ENCODE measurements at places on chromosomes 1 and 21. TPM values are rescaled to one million over a fixed set of nuclear protein-coding genes. Genes with fewer than 3 reads are reported as not detected.

The REG4 gene
- not detected for total RNA-seq

GRCh38 chr1:228037401-228038386 lies 30.9 kb downstream of the WNT3A start:
- peak; percentile 31 for DNase-seq

GRCh38 chr1:45018599-45019230 lies 6.7 kb downstream of the UROD start:
- peak; percentile 72 for DNase-seq

DNA sequence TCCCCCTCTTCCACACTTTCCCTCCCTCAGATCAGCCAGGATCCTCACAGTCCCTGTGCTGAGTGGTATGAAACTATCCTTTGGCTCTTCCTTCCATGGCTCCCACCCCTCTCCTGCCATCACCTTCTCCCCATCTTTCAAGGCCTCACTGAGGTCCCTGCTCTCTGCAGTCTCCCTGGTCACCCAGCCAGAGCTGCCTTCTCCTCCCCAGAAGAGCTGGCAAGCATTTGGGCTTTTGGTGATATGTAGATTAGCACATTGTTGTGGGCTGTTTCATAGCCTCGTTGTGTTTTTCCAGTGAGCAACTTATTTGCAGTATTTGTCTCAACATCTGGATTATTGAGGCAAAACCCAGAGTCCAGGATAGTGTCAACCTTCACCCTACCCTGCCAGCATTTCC lies 2.2 kb downstream of the CSF1 start:
- no peak for DNase-seq

The KCNK1 gene
- total RNA-seq: 1.1 TPM

DNA sequence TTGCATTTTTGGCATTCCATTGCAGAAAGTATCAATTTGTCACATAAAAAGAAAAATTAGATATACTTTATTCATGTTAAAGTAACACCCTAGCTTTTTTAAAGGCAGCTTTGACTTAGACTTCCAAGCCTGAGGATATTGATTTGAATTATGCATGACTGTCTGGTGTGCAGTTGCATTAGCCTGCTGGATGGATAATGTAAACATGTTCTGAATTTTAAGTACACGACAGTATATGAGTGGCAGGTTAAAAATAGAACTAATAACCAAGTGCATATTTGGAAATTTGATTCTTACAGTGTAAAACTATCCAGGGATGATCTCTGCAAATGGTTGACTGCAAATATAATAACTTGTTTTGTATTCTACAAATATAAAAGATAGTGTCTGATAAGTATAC lies 124.0 kb downstream of the SYT14 start:
- no peak for DNase-seq

The HTR6 gene
- not detected for total RNA-seq

The LCE3E gene
- total RNA-seq: not detected

The MCOLN3 gene
- total RNA-seq: 0.05 TPM

DNA sequence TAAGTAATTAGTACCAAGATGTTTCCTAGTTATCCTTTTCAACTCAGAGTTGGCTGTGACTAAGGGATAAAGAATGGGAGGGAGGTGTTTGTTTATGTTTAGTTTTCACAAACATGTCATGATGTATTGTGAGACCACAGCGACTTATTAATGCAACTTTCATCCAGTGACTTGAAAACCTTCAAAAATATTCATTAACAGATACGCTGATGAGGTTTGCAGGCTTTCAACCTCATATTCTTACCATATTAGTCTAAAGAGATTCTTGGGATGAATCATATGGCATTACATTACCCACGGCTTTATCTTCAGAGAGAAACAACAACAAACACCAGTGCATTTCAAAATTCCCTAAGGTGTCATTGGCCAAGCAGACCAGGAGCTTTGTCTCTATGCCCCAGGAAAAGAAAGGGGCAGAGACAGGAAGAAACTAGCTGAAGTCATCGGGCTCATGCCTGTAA lies 36.4 kb downstream of the PALMD start:
- no peak for DNase-seq

- no peak for DNase-seq
Measured at GRCh38 chr1:225412321-225412720, 15.5 kb downstream of the LBR start.

- no peak for DNase-seq
Measured at GRCh38 chr1:79849388-79849787, 842.9 kb upstream of the ADGRL4 start.

GRCh38 chr1:224785040-224785328 lies 144.5 kb upstream of the DNAH14 start:
- DNase-seq: no peak

GRCh38 chr1:51189421-51190073 lies 46.5 kb upstream of the RNF11 start:
- no peak for DNase-seq

- DNase-seq: no peak
Measured at GRCh38 chr21:42187976-42188653, 30.8 kb upstream of the ABCG1 start.

- DNase-seq: no peak
Measured at GRCh38 chr1:83798965-83799364, 200.0 kb downstream of the TTLL7 start.

The CFHR1 gene
- 675 TPM for total RNA-seq

DNA sequence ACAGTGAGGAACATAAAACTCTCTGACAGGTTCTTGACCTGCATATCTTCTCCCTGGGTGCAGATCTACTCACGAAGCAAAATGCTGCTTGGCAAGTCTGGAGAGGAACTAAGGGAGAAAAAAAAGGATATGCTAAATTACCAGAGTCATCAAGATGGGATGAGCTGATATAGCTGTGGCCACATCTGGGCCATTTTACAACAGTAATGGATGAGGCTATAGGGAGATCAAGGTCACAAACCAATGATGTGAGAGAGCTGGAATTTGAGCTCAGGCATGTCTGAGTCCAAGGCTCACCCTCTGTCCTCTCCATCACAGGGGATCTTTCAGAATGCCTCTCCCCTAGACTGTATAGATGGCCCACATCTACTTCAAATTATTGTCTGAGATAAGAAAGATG lies 26.2 kb downstream of the ZMYND12 start:
- DNase-seq: no peak

DNA sequence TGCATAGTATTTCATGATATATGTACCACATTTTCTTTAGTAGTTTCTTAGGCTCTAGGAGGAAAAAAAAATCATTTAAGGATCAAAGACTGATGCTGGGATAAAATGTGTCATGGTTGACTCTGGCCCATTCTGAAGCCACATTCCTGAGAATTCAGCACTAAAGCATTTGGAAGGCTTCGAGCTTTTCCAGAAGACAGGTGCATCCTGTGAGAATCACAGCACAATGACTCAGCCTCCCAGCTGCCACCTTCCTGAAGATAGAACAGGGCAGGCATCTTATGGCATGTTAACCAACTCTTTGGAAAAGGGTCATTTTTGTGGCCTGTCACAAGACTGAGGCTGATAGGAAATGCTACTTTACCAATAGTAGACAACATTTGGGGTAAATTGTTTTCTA lies 359.9 kb downstream of the PCP4 start:
- DNase-seq: no peak

The PPFIA4 gene
- 0.78 TPM for total RNA-seq

The OR2W3 gene
- total RNA-seq: not detected

DNA sequence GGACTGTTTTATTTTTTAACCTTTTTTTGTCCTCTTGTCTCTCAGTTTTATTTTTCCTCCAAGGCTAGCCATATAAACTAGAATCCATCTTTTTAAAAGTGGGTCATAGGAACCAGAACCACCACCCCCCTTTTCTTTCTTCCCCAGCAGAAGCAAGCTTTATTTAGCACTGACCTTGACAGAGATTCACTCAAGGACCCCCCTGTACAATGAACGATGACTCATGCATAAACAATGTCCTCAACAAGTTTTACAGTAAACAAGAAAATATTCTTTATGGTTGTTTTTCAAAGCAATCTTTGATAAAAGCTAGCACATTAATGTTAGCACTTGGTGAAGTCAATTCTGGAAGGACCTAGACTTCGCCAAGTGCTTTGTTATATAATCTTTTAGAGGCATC lies 14.1 kb downstream of the PKN2 start:
- DNase-seq: no peak

The SLC9C2 gene
- not detected for total RNA-seq

The FLG2 gene
- total RNA-seq: not detected

DNA sequence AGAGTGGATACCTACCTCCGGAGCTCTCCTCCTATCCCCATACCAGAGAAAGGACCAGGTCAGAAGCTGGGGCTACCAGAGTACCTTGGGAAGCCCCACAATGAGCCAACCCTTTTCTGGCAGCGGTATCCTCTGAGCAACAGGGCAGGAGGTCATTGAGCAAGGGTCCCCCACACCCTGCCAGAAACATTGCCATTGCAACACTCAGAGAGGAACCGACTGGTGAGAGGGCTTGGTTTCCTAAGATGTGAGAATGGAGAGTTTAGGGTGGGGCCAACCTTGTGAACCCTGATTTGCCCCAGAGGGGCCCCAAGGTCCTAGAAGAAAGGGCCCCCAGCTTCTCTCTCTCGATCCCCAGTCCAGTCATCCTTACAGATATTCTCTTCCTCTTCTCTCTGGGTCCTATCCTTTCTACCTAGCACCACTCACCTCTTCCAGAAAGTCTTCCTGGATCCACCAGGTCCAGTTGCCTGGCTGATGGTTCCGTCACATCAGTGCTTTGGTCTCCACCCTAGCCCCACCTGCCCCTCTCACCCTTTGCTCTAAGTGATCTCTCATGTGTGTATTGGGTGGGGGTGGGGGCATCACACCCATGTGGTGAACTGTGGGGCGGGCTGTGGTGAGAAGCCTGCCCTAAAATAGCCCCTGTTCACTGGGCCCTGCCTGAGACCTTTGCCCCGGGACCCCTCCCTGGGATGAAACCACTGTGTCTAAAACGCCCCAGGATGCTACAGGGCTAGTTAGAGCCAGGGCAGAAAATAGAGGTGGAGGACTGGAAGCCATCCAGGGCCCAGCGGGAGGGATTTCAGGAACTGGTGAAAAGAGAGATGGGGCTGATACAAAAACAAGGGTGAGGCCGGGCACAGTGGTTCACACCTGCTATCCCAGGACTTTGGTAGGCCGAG lies 8.7 kb downstream of the FGR start:
- no peak for DNase-seq

The TESK2 gene
- total RNA-seq: 7.0 TPM

DNA sequence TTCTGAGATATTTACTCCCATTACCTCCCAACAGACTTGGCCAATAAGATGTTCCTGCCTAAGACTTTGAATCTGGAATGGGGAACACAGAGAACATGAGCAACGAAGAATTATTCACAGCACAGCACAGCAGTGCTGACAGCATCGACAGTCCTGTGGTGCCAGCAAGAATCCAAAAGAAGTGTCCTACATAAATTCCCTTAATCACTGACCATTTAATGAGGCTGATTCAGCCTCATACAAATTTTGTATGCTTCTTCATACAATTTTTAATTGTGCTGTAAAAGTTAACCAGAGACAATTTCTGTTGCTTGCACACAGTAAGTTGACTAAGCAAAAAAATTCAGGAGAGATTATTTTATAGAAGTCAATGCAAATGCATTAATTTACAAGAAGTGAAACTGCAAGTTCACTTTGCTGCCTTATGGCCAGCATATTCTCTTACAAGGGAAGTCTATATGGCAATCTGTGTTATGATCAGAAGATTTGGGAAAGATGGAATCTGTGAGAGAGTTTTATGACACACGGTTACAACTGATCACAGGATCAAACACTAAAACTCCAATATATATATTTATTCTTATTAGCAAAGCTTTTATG lies 855.9 kb downstream of the LTN1 start:
- no peak for DNase-seq

- no peak for DNase-seq
Measured at GRCh38 chr21:15437883-15438282, 291.9 kb upstream of the USP25 start.

DNA sequence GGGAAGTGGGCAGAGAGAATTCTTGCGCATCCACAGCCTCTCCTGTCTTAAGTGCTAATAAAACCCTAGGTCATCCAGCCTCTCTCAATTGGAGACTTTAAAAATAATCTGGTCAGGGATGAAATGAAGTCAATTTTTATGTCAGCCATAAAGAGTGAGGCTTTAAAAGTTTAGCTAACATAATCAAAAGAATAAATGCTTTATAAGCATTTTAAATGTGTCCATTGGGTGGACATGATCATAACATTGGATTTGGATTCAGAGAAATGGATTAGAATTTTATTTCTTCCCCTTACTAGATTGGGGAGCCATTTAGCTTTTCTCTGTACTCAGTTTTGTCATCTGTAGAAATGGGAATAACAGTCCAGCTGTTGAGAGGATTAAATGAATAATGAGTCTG lies 55.5 kb downstream of the PGM1 start:
- DNase-seq: no peak

The TMIGD3 gene
- 7.8 TPM for total RNA-seq

- DNase-seq: no peak
Measured at GRCh38 chr1:26188477-26188876, 1.9 kb upstream of the CATSPER4 start.

The PIP5K1A gene
- total RNA-seq: 12.0 TPM

GRCh38 chr1:161722406-161722805 lies 1.1 kb downstream of the FCRLB start:
- DNase-seq: no peak

- no peak for DNase-seq
Measured at GRCh38 chr1:7250597-7251453, 465.6 kb downstream of the CAMTA1 start.

The CLCA4 gene
- not detected for total RNA-seq

GRCh38 chr21:31181082-31181750 lies 142.9 kb upstream of the KRTAP19-8 start:
- DNase-seq: no peak

The MYBPH gene
- total RNA-seq: not detected

The LINGO4 gene
- 0.15 TPM for total RNA-seq

The ERICH3 gene
- total RNA-seq: 0.15 TPM

- no peak for DNase-seq
Measured at GRCh38 chr1:236353813-236354212, 40.3 kb upstream of the EDARADD start.

The RGL1 gene
- total RNA-seq: 5.9 TPM

- DNase-seq: peak; percentile 39
Measured at GRCh38 chr1:22296701-22297591, 154.0 kb upstream of the WNT4 start.

DNA sequence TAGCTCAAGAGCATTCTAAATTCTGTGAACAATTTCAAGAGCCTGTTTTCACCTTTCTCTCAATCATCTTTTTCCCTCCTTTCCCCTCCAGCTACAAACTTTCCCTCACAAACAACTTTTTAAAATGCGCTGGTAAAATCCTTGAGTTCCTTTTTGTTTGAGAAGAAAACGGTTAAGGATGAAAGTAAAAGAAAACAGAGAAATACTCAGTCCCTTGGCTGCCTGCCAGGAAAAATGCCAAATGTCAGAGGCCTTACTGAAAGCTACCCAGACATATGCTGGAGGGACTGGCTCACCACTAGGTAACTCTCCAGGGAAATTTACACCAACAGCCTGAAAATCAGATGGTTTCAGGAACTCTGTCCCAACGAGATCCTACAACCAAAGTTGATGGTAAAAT lies 11.0 kb upstream of the SERBP1 start:
- peak; percentile 57 for DNase-seq

- DNase-seq: no peak
Measured at GRCh38 chr1:1168451-1169411, 4.9 kb upstream of the TTLL10 start.

DNA sequence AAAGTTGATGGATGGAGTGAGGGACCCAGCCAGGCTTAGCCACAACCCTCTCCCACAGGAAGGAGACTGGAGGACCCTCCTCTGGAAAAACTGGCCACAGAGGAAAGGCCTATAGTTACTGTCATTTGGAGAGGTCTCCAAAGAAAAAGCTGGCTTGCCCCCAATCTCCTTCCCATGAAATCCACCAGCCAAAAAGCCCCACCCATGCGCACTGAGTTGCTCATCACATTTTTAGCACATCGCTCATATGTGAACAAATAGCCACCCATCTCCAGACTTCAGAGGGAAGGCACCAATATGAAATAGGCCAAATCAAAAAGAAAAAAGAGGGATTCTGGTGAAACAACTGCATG lies 36.9 kb upstream of the QSOX1 start:
- no peak for DNase-seq
